ENCODE measurements at places on chromosomes 4 and X.

DNA sequence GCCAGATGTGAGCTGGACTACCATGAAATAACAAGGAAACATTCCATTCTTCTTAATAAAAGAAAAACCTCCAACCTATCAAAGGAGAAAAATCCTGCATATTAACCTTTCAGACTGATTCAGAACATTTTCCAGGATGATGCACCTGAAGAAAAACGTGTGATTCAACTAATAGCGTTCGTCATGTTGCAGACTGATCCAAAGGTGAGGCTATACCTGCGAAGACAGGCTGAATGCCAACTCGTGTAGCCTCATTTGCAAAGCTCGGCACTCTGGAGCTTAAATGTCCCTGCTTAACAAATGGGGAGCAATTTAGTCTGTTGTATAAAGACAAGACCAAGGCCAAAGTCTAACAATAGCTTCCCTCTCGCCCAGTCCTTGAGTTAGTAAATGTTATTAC lies 172.0 kb upstream of the NOCT start:
- no peak for DNase-seq

- no peak for DNase-seq
Observed at GRCh38 chrX:47097018-47097417, 18.8 kb downstream of the RGN start.

DNA sequence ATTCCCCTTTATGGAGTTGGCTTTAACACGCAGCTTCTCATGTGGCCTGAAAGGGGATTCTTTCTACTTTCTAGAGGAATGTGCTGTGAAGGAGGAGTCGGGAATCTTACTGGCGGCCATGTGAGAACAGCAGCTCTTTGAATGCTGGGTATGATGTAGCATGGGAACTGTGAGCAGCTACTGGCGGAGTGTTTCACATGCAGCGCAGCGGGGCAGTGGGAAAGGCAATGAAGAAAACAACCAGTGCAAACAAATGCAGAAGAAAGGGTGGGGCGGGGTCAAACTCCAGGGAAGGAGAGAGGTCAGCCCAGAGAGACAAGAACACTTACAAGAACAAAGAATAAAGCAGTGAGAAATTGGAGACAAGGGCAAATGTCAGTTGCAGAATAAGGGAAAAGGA lies 363.8 kb upstream of the FTHL17 start:
- peak; percentile 0 for DNase-seq

DNA sequence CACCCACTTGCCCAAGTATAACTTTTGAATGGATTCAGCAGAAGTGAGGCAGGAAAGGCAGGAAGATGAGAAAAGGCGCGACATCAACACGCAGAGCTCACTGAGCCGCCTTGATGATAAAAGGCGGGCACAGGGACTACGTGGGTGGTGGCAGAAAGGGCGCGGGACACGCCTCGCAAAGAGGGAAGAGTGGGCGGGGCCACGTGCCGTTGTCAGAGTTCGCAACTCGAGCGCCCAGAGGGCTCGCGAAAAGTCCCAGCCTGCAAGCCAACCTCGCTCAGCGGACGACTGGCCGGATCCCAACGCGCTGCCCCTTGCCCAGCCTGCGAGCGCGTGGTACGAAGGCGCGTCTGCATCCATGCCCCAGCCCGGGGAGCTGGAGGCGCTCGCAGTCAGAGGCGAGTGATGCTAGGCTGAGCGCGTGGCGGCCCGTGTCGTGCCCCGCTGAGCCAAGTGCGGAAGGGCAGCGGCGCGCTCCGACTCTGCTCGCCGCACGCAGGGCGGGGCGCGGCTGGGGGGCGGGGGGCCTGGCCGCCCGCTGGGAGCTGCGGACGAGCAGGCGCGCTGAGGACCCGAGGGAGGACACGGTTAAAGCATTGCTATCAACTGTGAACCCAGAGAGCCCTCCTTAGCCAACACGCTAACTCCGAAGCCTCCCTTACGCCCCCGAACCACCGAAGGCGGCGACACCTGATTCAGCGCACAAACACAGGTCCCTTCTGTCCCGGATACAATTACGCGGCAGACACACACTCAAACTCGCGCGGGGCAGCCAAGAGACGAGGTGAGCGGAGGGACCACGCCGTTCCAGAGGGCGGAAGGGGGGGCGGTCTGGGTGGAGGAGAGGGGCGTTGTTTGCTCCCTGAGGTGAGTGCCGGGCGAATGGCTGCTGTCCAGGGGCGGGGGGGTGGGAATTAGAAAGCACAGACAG lies at the start of gene UGT8:
TSS of gene UGT8 (plus strand) at position 617 of the 931 bp plus-strand sequence. CDS start 24,074 bp downstream, outside the sequence.
- peak; percentile 87 for DNase-seq

GRCh38 chr4:26619784-26620183 lies 35.9 kb downstream of the TBC1D19 start:
- DNase-seq = no peak

DNA sequence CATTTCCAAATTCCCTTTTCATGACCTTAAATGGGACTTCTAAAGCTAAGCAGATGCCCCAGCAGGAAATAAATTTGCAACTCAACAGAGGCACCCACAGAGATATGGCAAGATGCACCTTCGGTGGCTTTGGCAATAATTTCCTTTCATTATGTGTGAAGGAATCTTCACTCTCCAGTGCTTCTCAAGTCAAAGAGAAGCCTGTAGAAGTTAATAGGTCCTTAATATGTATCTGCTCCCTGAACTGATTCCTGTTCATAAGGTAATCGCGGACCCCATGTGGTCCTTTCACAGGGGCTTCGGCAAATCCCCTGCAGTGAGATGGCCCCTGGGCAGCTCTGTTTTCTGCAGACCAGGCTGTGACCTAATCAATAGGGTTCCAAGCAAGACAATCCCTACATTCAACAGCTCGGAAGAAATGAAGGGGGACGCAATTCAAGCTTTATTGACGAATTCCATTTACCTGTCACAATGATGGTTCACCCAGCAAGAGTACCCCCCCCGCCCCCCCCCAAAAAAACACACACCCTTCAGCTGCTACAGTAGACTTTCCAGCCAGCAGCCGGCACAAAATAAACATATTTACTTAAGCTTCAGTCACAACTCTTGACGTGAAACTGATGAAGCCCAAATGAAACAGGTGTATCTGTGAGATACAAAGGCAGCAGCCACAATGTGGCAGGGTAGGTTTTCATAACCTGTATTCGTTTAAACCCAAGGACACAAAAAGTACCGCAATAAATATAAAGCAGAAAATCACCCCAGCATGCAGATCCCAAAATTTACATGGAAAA lies 35.3 kb downstream of the FAT1 start:
- no peak for DNase-seq

GRCh38 chrX:28693101-28693500 lies 105.9 kb downstream of the IL1RAPL1 start:
- DNase-seq = no peak

DNA sequence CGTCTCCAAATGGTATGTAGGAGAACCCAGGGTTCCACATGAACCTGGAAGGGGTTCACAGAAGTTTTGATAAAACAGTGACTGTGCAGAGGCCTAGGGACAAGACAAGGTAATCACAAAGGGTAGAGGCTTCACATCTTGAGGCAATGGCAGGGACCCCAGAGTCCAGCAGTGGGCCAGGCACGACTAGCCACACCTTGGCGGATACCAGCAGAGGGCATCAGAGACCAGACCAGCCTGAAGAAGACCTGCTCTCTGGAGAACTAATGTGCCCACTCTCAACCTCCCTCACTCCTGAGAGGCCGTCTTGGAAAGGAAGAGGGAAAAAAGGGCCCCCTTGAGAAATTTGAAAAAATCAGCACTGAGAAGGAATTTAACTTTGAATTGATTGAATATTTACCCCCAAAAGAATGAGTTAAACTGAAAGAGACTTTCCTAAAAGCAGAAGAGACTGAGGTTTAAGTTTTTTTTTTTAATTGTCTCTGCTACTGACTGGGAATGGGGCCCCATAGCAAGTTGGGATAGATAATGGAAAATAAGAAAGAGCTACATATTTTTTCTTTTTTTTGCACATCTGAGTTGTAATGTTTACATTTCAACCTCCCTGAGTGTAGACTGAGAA lies 243.8 kb upstream of the JADE1 start:
- no peak for DNase-seq

GRCh38 chr4:68748181-68748991 lies 67.4 kb upstream of the UGT2B10 start:
- DNase-seq = no peak

DNA sequence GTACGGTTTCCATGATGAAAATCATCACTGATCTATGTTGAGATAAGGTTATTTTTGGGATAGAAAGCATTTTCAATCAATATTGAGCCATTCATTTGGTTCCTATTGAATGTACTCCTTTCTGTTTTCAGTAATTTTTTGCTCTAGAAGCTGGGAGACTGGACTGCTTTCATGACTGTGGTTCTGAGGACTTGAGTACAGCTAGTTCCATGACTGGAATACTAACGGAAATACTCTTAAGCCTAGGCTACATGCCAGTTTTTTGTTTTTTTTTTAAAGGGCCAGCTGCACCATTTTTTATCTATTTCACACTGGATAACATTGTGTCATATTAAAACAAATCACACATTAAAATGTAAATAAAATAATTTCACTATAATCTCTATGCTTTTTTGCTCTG lies 16.7 kb downstream of the PRR32 start:
- DNase-seq = peak; percentile 57

- no peak for DNase-seq
Observed at GRCh38 chr4:87026800-87027495, 92.1 kb downstream of the AFF1 start.

GRCh38 chrX:129968968-129969367 lies 13.5 kb upstream of the BCORL1 start:
- DNase-seq = no peak

GRCh38 chrX:131544218-131544617 lies 344 bp downstream of the OR13H1 start:
- no peak for DNase-seq

- no peak for DNase-seq
Observed at GRCh38 chr4:170423137-170423536, 333.4 kb upstream of the AADAT start.

GRCh38 chrX:65668377-65669310 lies 1.2 kb downstream of the MSN start:
- DNase-seq = peak; percentile 19

DNA sequence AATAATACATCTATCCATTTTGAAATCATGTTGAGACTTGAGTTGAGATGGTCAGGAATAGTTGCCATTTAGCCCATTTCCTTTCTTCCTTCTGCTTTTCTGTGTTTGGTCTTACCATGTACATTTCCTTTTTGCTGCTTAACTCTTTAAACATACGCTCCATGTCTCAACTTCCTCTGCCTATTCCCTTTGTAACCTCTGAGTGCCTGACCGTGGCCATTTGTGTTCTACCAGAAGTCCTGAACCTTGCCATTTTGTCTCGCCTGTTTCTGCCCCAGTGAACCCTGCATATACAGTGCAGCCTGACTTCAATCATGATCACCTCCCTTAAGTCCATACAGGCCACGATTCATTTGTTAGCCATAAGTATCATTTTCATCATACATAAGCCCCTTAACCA lies 169.0 kb downstream of the RAPGEF2 start:
- no peak for DNase-seq

- no peak for DNase-seq
Observed at GRCh38 chrX:142977128-142977914, 48.4 kb upstream of the SPANXN4 start.

DNA sequence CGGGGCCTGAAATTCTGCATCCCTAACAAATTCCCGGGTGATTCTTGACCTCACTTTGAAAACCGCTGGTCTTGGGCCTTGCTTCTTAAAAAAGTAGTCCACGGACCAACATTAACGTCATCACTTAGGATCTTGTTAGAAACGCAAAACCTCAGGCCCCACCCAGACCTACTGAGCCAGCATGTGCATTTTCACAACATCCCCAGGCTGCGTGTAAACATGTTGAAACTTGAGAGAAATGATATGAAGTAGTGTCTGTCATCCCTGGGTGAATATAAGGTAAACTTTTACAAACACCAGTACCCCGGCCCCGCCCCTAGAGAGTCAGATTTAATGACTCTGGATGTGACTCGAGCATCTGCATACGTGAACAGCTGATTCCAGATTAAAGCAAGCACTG lies 33.7 kb downstream of the SORBS2 start:
- no peak for DNase-seq

GRCh38 chr4:107333518-107333917 lies 297.4 kb upstream of the DKK2 start:
- DNase-seq = no peak

- DNase-seq = peak; percentile 7
Observed at GRCh38 chrX:109600237-109600651, 24.7 kb downstream of the KCNE5 start.

GRCh38 chr4:6056976-6057766 lies 38.9 kb upstream of the C4orf50 start:
- no peak for DNase-seq

DNA sequence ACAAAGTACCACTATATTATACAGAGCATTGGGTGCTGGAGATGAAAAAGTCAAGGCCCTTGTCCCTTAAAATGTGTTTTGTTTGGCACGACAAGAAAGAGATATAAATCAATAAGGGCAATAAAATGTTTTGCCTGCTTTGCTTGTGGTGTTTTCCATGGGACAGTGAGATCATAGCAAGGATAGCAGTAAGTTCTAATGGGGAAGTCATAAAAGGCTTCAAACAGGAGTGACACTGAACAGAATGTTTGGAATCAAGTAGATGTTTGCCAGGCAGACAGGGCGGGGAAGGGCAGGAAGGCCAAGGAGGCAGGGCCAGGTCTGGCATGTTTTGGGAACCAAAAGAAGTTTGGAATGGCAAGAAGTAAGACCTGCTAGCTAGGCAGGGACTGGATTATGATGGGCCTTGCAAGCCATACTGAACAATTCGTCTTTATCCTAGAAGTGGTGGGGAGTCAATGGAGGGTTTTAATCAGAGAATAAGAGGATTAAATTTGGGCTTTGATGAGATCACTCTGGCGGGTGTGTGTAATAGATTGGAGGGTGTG lies 16.4 kb downstream of the FGF2 start:
- no peak for DNase-seq

- no peak for DNase-seq
Observed at GRCh38 chr4:173498023-173498422, 32.0 kb downstream of the HAND2 start.

DNA sequence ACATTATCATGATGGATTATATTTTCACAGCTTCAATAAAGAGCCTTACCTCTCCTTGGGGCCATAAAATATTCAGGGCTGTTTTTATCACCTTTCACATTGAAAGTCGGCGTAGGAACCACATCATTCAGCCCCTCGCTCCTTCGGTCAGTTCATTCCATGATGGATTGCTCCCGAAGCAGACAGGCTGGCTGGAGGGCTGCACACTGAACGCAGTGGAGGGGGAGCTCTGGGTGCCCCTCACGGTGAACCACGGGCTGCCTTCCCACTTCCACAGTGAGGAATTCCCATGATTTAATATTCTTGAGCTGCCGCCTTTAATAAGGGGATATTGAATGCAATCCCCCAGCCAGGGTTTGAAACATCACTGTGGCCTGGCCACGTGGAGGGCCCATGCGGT lies 16.0 kb downstream of the PPP2R2C start:
- no peak for DNase-seq

GRCh38 chr4:48247878-48248558 lies 21.6 kb downstream of the TEC start:
- DNase-seq = no peak

DNA sequence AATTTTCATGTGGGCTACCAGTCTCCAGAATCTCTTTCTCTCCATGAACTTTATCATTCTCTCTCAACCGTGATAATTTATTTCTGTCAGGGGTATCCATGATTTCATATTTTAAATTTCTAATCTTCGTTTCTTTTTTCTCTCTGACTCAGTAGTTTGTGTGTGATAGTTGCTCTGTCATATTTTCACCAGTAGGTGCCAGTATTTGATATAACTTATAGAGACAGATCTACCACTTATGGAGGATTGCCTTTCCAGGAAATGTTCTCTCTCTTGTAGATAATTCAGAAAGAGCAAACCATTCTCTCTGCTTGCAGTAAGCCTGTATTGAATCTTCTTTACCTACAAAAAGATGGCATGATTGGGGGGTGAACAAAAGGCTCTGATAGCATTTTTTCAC lies 79.3 kb upstream of the DYNLT3 start:
- DNase-seq = no peak

Measured in hippocampal formation (tissue), 2 donors.